Endodermal cell (in vitro differentiated cells): ENCODE measurements at places on chromosomes 1 and 21. TPM values are rescaled to one million over a fixed set of nuclear protein-coding genes. Genes with fewer than 3 reads are reported as not detected.

DNA sequence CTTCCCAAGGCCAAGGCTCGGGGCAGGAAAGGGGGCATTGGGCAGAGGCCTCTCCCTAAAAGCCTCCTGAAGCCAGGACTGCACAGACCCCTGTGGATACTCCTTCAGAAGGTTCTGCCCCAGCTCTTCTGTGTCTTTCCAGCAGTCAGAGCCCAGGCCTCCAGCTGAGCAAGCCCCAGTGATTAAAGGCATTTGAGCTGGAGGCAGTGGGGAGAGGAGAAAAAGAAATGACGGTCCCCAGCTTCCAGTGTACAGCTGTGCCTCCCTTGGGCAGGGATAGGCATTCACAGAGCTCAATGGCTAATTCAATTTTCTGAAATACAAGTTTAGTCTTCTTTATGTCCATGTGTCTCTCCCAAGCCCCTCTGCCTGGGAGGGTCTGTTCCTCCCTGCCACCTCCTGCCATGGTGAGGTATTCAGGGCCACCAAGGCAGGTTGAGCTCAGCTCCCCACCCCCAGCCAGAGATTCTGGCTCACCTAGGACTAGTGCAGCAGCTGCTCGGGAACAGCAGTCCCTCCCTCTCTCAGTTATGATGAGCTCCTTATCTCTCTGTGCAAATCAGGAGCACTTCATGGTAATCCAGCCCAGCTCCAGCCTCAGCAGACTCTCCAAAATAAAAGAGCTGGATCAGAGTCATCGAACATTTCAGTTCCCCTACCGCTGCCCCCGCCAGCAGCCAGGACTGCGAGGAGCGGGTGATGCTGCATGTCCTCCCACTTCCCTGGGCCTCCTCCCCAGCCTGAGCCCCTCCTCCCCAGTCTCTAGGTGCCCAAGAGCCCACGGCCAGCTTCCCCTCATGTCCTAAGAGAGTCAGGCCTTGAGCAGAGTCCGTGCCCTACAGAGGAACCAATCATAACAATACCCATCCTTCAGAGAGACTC lies 208.4 kb upstream of the ZC3H12A start:
- no peaks in the 10 kb centered on the region for H3K27me3 ChIP-seq
- DNase-seq, result no peak
- H3K27ac ChIP-seq, result no peak overlapping the region
- no peaks in the 10 kb centered on the region for H3K4me1 ChIP-seq
- H3K36me3 ChIP-seq, result no peaks in the 10 kb centered on the region

GRCh38 chr21:26136671-26137070 lies 33.9 kb downstream of the APP start:
- no peak overlapping the region for H3K27ac ChIP-seq
- H3K36me3 ChIP-seq, result peaks cover 26% of the 10 kb centered on the region
- H3K4me1 ChIP-seq, result peaks cover 3% of the 10 kb centered on the region
- no peaks in the 10 kb centered on the region for H3K27me3 ChIP-seq
- DNase-seq, result no peak

DNA sequence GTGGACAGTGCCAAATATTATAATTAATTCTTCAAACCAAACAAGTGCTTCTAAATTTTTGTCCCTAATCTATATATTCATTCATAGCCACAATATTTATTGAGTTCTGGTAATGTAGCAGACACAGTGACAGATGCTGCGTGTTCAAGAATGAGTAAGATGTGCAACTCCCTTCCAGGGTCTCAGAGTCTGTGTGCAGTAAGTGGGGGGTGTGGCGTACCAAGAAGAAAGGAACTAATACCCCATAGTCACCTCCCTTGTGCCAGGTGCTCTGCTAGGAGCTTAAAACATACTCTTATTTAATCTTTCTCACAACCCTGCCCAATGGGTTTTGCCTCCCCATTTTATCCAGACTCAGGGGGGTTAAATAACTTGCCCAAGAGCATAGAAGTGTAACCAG lies 358.7 kb downstream of the BARHL2 start:
- H3K4me3 ChIP-seq, result no peak overlapping the region
- no peaks in the 10 kb centered on the region for H3K36me3 ChIP-seq

- peaks cover 43% of the 10 kb centered on the region for H3K4me1 ChIP-seq
- no peaks in the 10 kb centered on the region for H3K36me3 ChIP-seq
- peak; percentile 67 for DNase-seq
- no peaks in the 10 kb centered on the region for H3K27me3 ChIP-seq
- peak overlapping the region; percentile 93 for H3K27ac ChIP-seq
- H3K4me3 ChIP-seq, result peak overlapping the region; percentile 61
These were observed 179.4 kb upstream of the SGIP1 start for GRCh38 chr1:66354311-66355201.

DNA sequence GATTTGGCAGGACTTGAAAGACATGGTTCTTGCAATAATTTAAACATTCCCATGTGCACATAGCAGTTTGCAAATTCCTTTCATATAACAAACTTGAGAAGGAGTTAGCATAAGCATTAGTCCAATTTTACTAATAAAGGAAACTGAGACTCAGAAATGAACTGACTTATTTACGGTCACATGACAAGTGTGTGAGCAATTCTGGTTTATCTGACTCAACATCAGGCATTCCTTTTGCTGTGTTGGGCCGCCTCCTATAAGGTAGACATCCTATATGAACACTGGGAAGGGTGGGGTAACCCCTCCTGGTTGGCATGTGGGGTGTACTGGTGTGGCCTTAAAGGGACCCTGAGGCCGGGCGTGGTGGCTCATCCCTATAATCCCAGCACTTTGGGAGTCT lies 8.5 kb upstream of the CPT2 start:
- DNase-seq, result no peak
- H3K4me1 ChIP-seq, result peaks cover 7% of the 10 kb centered on the region
- no peaks in the 10 kb centered on the region for H3K36me3 ChIP-seq
- no peak overlapping the region for H3K27ac ChIP-seq

DNA sequence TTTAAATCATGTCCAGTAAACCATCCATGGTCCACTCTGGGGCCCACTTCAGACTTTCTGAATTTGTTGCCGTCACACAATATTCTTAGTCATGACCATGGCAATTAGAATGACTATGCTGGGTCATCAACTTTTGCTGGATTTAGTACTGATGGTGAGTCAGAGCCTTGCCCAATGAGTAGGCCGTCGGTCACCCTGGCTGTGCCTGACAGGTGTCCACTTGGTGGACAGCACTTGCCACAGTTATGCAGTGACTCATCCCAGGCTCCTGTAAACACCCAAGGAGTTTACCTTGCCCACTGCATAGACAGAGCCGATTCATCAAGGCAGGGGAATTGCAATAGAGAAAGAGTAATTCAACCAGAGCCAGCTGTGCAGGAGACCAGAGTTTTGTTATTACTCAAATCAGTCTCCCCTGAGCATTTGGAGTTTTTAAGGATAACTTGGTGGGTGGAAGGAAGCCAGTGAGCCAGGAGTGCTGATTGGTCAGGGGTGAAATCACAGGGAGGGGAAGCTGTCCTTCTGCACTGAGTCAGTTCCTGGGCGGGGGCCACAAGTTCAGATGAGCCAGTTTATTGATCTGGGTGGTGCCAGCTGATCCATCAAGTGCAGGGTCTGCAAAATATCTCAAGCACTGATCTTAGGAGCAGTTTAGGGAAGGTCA lies 333.8 kb downstream of the PTPRU start:
- H3K4me1 ChIP-seq, result no peaks in the 10 kb centered on the region
- no peak overlapping the region for H3K4me3 ChIP-seq
- no peak for DNase-seq
- no peaks in the 10 kb centered on the region for H3K27me3 ChIP-seq
- H3K27ac ChIP-seq, result no peak overlapping the region

DNA sequence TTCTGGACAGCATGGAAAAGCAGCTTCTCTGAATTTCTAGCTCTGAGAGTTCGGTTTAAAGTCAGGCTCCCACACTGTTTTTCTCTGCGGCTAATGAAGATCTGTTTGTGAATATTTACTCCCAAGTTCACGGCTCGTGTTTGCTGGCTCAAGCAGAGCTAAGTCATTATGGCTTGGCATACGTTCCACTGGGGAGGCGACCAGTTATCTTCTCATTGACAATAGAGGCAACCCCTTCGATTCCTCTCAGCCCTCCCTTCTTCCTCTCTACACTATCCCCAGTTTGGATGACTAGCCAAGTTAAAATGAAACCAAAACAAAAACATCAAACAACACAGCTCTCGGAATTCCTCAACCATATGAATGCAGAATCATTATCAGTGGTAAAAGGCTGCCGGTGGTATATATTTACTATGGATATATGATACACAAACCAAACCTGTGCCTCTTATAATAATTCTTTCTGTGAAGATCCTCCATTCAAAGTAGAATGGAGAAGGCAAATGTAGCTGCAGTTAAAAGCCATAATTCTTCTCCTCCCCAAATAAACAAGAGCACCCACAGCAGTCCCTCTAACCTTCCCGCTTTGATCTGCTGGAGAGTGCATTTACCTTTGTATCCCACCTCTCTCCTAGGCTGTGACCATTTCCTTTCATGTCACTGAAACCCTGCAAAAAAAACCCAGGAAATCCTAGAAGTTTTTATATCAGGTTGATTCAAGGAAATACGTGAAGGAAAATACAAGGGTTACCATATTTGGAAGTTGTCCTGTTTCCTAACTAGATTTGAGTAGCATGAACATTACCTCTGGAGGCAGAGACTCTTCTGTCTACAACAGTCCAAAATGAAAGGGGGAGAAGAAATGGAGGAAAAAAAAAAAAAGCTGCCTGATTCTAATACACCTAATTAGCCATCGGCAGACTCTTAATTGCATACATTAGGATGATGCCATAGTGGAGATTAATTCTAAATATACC lies 108.3 kb upstream of the USH2A start:
- H3K36me3 ChIP-seq, result no peaks in the 10 kb centered on the region
- H3K27me3 ChIP-seq, result no peaks in the 10 kb centered on the region

DNA sequence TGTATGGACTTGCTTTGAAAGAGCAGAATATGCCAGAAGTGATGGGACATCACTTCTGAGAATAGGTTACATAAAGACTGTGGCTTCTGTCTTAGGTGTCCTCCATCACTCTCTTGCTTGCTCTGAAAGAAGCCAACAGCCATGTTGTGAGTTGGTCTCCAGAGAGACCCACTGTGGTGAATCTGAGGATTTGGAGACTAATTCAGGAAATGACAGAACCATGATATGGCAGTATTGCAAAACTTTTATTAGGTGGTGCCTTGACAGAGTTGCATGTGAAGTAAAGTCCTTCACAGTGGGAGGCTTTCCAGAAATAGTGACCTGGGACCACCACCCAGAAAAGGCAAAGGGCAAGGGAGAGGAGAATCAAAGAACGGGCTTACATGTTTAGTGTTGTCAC lies 628.6 kb downstream of the KCNT2 start:
- H3K27ac ChIP-seq, result no peak overlapping the region
- H3K27me3 ChIP-seq, result no peaks in the 10 kb centered on the region
- H3K36me3 ChIP-seq, result no peaks in the 10 kb centered on the region
- DNase-seq, result no peak
- H3K4me3 ChIP-seq, result no peak overlapping the region

DNA sequence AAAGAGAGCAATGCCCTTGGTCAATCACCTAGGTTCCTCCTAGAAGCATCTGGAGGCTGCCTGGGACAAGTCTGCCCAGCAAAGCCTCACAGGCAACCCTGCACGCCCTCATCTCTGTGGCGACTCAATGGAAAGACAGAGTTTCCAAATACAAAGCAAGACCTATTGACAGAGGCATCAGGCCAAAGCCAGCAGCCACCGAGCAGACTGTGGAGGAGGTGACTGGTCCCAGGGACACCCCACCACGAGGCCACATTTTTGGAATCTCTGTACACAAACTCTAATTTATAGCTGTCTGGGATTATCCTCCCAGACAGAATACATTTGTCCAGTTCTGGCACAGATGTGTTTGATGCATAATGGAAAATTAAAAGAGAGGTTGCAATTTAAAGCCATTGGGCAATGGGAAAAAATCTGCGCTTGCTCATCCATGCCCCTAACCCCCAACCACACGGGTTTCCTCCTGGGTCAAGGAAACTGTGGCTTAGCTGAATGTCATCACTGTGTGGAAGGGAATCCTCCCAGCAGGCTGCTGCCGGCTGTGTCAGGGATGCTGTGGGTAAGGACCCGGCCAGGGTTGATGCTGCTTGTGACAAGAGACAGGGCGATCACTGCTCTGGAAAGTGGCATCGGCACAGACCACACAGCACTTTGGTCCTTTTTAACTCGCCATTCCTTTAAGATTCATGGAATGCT lies 14.3 kb downstream of the TSPAN2 start:
- no peak overlapping the region for H3K4me3 ChIP-seq
- H3K27me3 ChIP-seq, result no peaks in the 10 kb centered on the region
- H3K27ac ChIP-seq, result no peak overlapping the region
- no peaks in the 10 kb centered on the region for H3K36me3 ChIP-seq
- DNase-seq, result no peak

DNA sequence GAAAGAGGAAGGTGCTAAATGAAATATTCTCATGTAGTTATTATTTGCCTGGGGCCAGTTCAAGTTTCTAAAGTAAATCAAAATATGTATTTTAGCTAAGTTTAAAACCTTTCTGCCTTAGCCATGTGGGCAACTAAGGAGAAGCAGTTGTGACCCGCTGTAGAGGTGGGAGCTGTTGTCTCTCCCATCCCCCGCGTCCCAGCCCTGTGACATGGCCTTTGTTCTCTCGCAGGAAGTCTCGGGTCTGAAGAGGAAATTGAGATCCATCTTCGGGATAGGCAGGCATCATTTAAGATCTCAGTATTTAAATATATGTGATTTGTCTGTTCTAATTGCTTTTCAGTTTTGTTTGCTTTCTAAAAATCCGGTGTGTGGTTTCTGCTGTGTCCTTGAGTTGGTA lies 121.5 kb downstream of the CAMTA1 start:
- no peak overlapping the region for H3K4me3 ChIP-seq
- no peaks in the 10 kb centered on the region for H3K27me3 ChIP-seq
- DNase-seq, result peak; percentile 73
- peaks cover 3% of the 10 kb centered on the region for H3K4me1 ChIP-seq

DNA sequence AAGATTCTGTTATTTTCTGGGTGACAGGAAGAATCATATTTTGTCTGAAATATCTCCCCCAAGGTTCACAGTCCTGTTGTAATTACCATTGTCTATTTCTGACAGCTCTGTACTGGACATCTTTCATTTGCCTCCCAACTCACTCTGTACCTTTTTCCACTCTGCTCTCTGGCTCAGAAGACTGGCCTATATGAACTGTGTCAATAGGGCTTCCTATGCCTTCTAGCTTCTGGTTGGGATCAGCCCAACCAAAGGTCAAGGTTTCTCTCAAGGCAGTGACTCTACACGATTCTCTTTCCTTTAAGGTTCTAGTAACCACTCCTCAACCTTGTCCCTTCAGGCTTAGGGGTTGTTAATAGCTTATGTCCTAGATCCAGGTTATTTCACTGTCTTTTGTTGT lies 17.5 kb downstream of the KLHL12 start:
- H3K27me3 ChIP-seq, result no peaks in the 10 kb centered on the region
- no peak overlapping the region for H3K27ac ChIP-seq
- H3K4me1 ChIP-seq, result no peaks in the 10 kb centered on the region
- no peak for DNase-seq

GCSAML gene
- not detected in 2 replicates for total RNA-seq

PTGER3 gene
- total RNA-seq, result 0.13 to 0.61 TPM (median 0.38 TPM) in 3 replicates

RHBDL2 gene
- not detected in 2 replicates for total RNA-seq

IL23R gene
- not detected in 2 replicates for total RNA-seq

LCE1D gene
- total RNA-seq, result not detected in 2 replicates

ARHGAP30 gene
- 0.07 TPM in 1 of 3 replicates, not detected in the others for total RNA-seq

ST6GALNAC3 gene
- total RNA-seq, result 5.9 and 6.3 TPM in 2 replicates

LENEP gene
- not detected in 3 replicates for total RNA-seq

CDC7 gene
- 16.8 to 47.5 TPM (median 41.7 TPM) in 3 replicates for total RNA-seq
